Activated CD4-positive, alpha-beta T cell treated with anti-CD3 and anti-CD28 coated beads, Interleukin-2, amount 50 U/mL, for 4 hours (primary cell): ENCODE measurements at places on chromosomes 2 and 18.

DNA sequence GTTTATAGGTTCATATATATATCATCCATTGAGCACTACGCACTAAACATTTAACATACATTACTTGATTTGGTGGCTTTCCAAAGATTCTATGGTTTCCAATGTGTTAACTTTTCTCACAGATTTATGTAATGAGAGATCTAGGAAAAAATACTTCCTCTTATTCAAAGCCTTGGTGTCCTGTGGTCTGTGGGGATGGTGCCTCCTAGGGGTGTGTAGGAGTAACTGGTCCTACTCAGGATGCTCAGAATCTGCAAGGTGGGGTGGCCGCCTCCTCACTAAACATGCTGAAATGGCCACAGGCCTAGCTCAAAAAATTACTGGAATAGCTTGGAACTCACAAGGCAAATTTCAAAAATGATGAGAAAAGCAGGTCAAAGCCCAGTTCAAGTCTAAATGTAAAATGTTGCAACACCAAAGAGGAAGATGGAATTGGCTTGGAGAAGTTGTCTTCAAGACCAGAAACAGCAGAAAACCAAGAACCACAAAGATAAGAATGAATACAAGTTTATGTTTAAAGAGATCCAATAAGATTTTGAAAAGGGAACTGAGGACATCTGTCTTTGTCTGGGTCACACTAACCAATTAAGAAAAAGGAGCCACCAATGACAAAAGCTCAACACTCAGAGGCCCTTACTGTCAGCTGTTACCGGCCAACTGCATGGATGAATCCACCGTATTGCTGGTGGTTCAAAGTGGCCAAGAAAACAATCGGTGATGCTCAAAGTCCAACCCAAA, 11.5 kb downstream of the GPR55 start:
- DNase-seq = no peak

DNA sequence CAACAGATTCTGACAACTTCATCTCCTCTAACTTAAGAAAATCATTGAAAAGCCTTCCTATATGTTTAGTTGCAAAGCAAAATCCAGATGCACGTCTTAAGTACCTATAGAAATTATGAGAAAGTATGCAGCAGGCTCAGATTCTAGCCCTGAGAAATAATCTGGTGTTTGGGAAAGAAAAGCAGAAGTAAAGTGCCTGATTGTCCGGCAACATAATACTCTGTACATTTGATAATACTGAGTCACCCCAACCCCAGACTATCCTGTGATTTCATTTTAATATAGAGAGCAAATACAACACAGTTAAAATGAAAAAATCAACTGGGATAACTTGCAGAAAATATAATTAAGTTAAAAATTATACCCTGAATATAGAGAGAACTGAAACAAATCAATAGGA, 13.5 kb downstream of the RFX8 start:
- no peak for DNase-seq

DNA sequence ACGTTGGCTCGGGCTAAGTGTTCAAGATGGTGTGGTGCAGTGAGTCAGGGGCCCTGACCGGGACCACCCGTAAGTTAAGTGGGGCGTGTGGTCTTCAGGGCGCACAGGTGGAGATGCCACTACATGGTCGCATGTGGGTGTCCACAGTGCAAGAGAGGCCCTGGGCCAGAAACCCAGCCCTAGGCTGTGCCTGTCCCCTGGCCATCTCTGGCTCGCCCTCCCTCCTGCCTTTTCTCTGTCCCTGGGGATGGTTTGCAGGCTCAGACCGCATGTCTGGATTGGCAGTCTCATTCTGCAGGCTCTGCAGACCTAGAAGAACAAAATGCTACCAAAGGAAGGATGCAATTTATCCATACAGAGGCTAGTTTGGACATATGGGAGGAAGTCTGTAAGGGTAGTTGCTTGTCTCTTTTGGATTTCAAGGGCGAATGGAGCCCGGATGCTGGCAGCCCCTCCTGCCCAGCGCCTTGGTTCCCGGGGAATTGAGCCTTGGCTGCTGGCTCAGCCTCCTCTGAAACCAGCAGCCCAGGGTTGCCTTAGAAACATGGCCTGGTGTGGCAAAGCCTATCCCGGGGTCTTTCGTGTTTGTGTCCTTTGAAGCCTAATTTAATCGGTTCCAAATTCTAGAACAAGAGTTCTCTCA, 417.5 kb upstream of the HS6ST1 start:
- DNase-seq = no peak

GRCh38 chr2:220309215-220309614, 681.8 kb downstream of the SLC4A3 start:
- DNase-seq = no peak

- DNase-seq = no peak
Observed at GRCh38 chr2:122194546-122194945, 439.1 kb downstream of the TSN start.

DNA sequence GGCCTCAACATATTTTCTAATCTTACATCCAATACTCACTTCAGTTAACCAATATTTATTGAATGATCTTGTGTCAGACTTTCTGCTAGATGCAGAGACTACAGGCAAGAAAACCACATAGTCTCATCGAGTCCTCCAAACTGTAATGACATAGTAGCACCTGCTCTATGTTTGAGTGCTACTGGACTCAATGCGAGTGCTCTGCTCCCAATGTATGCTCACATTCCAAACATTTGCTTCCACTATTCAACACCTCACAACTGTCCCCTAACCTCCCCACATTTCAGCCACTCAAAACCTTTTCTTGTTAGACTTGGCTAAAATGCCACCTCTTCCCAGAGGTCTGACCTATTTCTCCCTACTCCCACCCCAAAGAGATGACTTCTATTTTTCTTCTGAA, 65.2 kb downstream of the SLC66A3 start:
- no peak for DNase-seq

DNA sequence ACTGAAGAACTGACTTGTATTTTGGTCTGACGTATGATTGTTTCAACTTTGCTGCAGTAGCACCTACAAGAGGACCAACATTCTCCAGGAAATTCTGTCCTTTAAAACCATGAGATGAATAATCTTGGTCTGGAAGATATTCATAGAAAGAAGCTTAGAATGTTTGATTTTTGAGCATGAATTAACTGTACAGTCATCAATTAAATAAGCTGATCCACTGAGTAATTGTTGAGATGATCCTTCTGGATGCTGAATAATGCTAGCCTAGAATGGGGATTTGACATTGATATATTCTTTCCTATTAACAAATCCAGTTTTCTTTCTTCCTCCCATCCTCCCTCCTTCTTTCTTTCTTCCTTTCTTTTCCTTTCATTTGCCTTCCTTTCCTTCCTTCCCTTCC, 39.0 kb upstream of the CDK5R2 start:
- no peak for DNase-seq

DNA sequence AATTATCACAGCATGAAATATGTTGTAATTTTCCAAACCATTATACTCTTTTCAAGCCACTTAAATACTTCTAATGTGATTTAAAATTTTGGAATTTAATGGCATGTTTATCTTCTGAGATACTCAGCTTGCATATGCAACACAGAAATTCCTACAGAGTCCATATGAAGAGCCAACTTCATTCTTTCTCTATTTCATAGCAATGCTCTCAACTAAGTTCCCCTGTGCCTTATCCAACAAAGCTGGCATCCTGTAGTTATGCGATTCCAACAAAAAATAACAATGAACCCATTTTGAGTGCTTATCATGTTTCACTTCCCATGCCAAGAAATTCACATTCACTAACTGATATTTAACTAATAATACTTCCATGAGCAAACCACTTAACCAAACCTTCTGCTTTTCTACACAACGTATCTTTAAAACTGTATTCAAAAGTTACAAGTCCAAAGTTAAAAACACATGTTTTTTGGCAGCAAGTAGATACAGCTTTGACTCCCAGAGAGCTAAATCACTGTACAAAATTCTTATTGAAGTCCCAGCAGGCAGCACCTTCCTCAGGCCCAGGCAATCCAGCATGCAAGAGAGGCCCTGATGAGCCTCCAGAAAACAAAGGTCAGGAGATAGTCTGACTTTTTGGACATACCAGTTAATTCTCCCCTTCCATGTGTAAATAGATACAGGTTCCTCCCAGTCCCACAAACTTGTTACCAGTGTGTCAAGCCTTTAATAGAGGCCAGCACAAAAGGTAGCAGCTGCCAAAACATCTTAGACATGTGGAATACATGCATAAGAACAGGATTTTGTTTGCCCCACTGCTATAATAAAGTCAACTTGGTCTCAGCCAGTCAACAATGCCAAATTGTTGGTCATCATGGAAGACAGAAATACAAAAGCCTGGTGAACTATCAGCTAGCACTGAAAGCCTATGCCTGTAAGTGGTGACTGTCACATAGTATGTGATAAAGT, 113.1 kb upstream of the WDR75 start:
- no peak for DNase-seq

- no peak for DNase-seq
Observed at GRCh38 chr2:189465478-189465877, 24.2 kb downstream of the WDR75 start.

DNA sequence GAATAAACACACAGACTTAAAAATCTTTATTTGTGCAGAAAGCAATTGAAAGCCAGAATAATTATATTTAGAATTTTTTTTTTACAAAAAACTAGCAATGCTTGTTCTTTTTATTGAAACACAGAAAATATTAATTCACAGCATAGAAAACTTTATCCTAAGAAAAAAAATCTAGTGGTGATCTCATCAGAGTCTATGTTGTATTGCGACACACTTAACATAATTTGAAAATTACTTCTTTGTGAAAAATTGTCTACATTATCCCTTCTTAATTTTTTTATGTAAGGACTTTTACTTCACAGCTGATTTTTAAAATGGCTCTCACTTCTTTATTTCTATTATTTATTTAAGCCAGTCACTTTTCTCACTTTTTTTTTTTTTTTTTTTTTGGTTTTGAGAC, 103.4 kb downstream of the LDLRAD4 start:
- no peak for DNase-seq

- DNase-seq = no peak
Observed at GRCh38 chr18:59907172-59907571, 7.4 kb downstream of the PMAIP1 start.
